Left cardiac atrium (tissue), 4 donors: ENCODE measurements at places on chromosomes 7 and 10. TPM values are rescaled to one million over a fixed set of nuclear protein-coding genes. Genes with fewer than 3 reads are reported as not detected.
A peak's percentile ranks its signal among the peaks of the same experiment; 100 is the strongest.

DNA sequence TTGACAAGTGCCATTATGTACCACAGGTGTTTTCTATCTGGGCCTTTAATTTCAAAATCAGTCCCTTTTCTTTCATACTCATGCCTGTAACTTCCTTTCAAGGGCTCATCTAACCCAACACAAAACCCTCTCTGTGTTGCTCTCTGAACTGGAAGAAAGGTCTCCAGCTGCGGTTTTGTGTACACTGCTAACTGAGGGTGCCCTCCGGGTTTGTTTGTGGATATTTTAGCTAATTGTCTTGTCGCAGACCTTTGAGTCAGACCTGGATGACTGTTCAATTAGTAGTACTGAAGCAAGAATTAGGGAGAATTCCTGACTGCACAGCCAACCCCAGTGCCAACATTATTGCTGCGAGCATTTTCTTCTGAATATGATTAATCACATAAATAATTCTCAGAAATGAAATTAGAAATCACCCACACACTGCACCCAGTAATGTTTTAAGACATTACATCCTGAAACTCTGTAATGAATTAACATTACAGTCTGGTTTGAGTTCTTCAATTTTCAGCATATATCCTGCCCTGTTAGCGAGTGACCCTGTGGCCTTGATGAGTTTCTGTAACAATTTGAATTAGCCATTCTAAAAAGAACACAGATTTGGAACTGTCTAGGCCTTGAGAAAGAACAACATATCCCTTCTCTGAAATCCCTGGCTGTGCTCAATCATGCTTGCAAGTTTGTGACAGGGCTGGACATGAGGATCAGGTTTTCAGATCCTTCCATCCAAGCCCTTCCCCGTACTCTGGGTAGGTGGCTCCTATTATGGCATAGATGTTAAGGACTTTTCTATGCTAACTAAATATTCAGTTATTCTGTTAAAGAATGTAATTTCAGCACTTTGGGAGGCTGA is 460.1 kb downstream of the PLXDC2 start:
- no peak for DNase-seq

DNA sequence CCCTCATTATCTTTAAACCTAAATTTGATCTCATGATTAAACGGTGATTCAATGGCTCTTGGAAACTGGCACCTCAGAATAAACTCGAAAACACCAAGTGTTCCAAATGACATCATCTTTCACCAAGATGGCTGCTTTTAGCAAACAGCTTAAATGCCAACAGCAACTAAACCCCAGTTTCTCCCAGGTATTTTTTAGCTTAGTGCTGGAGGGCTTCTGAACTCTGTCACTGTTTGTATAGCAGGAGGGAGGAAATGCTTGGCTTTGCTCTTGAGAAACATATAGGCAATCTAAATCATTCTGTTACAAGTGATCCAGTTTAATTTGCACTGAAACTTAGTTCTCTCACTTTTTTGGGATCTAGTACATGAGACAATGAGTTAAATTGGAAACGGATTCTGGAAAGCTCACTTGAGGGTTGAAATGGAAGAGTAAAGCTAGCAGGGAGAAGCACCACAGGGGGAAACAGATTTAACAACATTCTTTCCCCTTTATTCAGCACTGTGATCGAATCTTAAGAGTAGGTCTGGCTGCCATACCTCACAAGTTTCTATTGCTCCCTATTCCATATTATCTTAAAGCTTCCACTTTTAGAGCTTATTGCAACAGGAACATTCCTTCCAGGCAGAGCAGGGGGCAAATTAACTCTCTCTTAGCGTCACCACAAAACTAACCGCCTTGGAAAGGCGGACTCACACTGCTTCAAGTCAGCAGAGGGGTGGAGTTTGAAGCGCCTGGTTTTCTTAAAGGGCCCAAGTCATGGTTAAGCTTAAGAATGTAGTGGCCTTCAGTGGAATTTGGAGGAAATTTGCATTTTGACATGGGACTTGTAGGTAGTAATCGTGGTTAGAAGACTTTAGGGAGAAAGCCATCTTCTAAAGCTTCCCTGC is 1.8 kb upstream of the CCDC6 start:
- peak; percentile 52 for DNase-seq

DNA sequence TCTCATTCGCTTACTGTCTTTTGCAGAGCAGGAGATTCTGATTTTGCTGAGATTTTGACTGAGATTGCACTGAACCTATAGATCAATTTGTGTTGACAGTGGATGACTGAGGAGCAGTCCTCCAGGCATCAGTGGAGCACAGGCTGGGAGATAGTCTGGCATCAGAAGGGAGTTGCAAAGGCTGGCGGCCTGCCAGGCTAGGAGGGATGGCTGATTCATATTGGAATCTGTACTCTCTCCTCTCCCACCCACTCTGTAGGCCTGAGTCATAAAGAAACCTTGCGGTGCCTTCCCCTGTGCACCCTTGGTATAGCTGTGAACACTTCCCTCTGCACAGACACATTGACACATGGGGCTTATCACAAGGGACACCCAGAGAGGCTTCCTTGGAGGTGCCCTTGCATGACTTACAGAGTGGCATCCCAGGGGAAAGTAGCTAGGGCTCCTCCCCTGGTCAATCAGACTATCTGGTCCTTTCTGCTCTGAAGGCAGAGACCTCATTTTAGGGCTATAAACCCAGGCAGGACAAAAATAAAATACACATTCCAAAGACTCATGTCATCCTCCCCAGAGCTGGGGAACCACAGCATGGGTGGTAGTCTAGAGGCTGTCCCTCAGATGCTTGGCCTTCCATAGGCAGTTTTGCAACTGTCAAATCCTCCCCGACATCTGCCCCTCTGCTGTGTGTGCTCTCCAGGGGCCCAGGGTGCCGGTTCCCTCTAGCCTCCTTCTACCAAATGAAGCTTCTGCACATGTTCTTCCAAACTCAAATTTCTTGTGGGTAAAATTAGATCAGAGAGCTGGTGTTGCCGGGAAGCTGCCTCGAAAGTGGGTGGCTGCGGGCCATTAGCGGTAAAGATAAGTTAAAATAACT is 37.4 kb upstream of the EEPD1 start:
- peak; percentile 87 for DNase-seq

GRCh38 chr10:94102436-94102835 is 108.7 kb downstream of the PLCE1 start:
- DNase-seq: no peak

GRCh38 chr7:98805956-98806838 is 63.6 kb downstream of the TMEM130 start:
- no peak for DNase-seq

GRCh38 chr10:1434202-1434601 is 303.1 kb downstream of the ADARB2 start:
- DNase-seq: no peak

DNA sequence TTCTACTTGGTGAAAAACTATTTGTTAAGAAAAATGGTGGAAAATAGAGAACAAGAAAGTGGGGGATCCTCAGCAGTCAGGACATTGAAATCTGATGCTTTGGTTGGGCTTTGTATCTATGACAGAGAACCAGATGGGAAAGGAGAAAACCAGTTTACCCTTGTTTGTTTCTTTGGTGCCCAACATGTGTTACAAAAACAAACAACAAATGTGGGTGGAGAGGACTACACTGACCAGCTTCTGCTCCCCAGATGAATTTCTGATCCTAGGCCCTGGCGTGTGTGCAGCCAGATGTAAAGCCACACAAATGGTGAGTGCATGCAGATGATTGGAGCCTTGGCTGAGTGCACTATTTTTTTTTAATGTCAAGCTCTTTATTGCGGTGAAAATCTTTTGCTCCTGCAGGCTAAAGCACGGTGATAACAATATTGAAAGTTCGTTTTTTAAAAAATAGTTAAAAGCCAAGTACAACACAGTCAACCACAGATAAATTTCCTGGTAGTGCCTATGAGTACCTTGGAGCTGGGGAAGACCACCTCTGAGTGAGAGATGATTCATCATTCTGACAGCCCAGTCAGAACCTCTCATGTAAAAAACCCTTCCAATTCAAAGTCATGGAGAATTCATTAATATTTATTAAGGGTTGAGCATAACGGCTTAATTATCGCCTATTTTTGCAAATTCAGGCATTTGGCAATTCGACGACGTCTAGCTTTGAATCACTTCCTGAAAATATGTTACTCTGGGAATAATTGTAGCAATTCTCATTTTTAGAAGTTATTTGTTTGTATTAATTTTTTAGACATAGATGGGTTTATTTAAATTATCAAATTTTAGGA is 163.7 kb downstream of the AGMO start:
- no peak for DNase-seq

GRCh38 chr10:33521062-33521461 is 186.6 kb upstream of the NRP1 start:
- no peak for DNase-seq

DNA sequence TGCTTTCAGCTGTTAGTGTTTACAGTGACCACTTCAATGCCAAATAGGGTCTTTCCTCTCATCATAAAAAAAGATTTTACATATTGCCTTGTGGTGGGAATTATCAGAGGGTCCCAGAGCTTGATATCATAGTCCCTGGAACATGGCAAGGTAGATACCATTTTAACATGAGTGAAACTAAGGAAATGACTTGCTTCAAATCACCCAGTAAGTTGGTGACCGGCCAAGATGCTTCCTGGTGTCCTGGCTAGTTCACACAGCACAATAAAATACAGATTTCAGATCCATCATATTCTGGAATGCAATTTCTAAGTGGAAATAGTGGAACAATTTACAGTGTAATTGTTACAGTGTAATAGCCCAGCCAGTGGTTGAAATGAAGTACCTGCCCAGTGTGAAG is 36.6 kb downstream of the CNNM1 start:
- DNase-seq: no peak

DNA sequence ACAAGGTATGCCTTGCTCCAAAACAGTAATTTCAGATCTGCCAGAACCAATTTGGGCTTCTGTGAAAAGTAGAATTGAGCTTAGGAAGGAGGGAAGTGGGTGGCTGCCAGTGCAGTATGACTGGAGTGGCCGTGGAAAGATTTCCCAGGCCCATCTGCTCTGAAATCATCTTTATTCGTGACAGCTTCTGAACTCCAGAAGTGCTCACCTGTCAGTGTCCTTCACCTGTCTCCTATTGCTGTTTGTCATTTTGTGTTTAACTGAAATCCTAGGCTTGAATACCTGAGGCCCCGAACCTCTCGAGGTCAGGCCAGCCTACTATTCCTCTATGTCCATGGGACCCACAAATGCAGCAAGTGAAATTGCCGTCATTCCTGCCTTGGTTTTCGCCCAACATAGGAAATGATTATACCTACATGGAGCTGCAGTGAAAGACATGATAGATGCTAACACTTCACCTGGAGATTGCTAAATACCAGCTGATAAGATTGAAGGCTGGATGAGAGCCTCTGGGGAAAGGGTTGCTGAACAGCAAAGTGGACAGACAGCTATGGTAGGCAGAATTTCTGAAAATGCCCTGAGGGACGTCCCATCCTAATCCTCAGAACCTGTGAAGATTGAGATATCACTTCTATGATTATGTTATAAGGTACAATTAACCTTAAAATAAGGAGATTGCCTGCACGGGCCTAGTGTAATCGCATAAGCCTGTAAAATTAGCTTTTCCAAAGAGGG is 82.1 kb downstream of the C1GALT1 start:
- DNase-seq: no peak

GRCh38 chr10:55449981-55450380 is 649.0 kb upstream of the PCDH15 start:
- no peak for DNase-seq

DNA sequence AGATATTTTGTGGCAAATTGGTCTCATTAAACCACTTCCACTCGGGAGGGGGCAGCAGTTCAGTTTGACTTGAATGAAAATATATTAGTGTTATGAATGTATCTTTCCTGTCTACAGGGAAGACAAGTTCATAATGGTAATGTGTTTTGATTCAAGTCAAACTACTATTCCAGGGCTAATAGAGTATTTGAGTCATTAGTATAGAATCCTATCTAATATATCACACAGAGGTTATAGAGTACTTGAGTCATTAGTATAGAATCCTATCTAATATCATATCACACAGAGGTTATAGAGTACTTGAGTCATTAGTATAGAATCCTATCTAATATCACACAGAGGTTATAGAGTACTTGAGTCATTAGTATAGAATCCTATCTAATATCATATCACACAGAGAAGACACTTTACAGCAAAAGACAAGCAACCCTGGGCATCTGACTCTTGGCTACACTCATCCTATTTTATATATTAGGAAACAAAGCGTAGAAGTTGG is 199.7 kb upstream of the MAGI2 start:
- no peak for DNase-seq

DNA sequence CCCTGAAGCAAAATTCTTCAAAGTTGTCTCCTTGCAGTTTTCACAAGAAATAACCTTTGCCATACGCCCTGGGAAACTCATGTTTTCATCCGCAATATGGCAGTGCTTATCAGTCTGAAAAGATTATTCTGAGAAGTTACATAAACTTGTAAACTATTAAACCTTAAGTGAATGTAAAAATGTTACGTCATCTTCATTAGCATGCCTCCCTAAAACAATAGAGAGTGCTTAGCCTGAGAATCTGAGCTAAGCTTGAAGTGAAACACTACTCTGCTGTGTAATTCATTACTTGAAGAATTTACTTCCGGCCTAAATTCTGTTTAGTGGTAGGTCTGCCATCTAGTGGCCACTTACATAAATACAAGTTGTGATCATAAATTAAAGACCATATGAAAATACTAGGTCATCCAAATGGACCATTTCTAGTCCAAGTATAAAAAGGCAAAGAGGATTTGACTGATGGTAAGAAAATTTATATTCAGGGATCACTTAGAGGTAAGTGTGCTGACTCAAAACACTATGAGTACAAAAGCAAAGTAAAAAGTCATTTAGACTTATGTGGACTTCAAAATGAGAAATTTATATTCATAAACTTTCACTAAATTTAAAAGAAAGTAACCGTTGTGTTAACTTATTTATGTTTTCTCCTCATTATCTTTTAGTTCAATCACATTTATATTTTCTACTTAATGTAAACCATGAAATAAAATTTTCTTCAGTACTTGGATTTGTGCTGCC is 745.1 kb upstream of the LRRTM3 start:
- DNase-seq: no peak

- no peak for DNase-seq
Observed at GRCh38 chr10:78255214-78255613, 221.6 kb downstream of the RPS24 start.

DNA sequence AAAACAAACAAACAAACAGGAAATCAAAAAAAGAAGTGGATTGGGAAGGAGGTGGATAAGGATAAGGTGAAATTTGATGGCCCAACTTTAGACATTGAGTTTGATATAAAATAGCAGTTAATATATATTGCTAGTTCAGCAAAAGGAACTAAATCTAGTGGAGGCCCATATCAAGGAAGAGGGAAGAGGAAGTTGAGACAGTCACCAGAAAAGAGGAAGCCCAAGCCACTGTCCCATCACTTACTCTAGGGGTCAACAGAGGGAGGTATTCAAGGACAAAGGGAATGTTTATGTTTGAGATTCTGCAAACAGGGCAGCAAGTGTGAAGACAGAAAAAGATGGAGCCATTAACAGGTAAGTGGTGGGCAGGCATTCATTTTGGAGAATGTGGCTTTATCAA is 3.7 kb downstream of the LAMTOR4 start:
- DNase-seq: no peak

The GRID1 gene
- 0.59 TPM for total RNA-seq

The PAPOLB gene
- total RNA-seq: 0.06 TPM

The NODAL gene
- total RNA-seq: not detected

The CCDC136 gene
- 7.2 TPM for total RNA-seq
